CD4-positive, alpha-beta T cell treated with Interleukin-10 for 1 hour (primary cell): ENCODE measurements at places on chromosomes 1 and 21.
A peak's percentile ranks its signal among the peaks of the same experiment; 100 is the strongest.

- no peak for DNase-seq
Measured at GRCh38 chr1:7084232-7084894, 299.1 kb downstream of the CAMTA1 start.

GRCh38 chr1:226497991-226498639 is 50.4 kb upstream of the STUM start:
- no peak for DNase-seq

- DNase-seq, result no peak
Measured at GRCh38 chr1:27931184-27931583, 3.6 kb upstream of the SMPDL3B start.

DNA sequence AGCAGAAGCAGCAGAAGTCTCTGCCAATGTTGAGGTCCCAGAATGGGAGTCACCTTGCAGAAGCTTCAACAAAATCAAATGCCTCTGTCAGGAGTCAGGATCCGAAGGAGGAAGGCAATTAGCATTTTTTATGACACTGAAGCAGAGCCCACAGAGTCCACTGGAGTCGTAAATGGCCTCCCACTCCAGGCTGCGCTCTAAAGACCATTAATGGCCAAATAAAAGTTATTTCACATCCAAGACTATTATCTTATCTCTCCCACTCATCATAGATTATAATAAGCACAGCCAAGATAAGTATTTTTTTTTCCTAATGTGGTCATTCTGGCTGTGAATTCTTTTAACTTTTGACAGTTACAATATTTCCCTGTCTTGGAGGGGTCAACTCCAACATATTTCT is 191.1 kb upstream of the C8B start:
- DNase-seq, result no peak

GRCh38 chr1:42319128-42319851 is 15.7 kb downstream of the FOXJ3 start:
- DNase-seq, result peak; percentile 20

- DNase-seq, result no peak
Measured at GRCh38 chr1:204362984-204363334, 3.2 kb upstream of the PLEKHA6 start.

DNA sequence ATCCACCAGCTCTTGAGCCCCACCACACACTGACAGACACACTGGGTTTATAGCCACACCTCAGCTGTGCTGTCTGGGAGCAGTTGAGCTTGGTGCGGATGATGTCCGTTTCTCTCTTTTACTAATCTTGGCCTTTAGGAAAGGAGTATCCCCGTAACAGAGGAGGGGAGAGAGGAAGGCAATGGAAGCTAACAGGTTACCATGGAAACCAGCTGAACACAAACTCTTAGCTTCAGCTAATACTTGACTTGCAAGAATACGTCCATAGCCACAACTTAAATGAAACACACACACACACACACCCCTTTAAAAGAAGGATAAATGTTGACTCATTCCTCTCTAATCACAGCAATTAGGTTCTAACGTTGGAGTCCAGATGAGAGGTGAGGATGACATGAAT is 28.0 kb upstream of the LRRN2 start:
- DNase-seq, result no peak

DNA sequence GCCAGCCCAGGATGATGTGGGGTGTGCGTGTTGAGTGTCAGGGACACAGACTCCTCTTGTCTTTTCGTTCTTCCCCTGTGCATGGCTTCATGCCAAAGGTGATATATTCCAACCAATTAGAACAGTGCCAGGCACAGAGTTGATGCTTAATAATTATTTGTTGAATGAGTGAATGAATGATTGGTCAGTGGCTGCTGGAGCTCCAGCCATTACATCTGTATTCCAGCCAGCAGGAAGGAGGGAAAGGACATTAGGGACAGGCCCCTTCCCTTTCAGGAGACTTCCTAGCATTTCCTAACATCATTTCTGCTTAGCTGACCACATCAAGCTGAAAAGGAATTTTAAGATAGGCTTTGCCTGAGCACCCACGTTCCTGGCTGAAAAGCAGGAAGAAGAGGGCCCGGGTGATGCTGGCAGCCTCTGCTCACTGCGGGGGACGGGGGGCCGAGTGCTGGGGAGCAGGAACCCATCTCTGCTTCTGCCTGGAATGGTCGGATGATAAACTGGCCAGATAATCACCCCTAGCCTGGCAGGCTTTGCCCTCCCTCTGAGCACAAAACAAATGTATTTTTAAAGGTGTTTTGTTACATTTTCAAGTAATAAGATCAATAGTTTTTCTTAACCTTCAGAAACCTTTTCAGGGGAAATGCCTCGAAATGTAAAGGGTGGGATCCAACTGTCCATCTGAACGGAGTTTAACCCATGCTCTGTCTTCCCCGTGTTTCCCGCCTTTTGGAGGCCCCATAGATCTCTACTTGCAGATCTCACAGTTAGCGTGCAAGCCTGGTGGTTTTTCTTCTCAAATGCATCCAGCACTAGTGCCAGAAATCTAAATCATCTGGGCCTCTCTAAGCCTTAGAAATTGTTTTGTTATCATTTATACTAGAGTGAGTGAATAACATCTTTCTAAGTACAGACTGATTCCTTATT is 39.0 kb downstream of the SLC37A1 start:
- DNase-seq, result no peak

DNA sequence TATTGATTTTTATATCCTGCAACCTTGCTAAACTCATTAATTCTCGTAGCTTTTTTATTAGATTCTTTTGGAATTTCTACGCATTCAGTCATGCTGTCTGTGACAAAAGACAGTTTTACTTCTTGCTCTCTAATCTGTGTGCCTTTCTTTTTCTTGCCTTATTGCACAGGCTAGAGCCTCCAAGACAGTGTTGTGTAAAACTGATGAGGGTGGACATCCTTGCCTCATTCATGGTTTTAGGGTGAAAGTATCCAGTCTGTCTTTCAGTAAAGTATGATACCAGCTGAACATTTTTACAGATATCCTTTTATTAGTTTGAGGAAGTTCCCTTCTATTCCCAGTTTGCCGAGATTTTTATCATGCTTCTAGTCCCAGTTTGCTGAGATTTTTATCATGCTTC is 133.8 kb downstream of the HS2ST1 start:
- no peak for DNase-seq

GRCh38 chr1:41540886-41541591 is 56.6 kb upstream of the EDN2 start:
- DNase-seq, result no peak

- no peak for DNase-seq
Measured at GRCh38 chr1:48031676-48032075, 34.5 kb upstream of the TRABD2B start.

GRCh38 chr1:115251856-115252255 is 86.2 kb downstream of the NGF start:
- DNase-seq, result no peak

GRCh38 chr1:91555821-91556531 is 55.3 kb downstream of the CDC7 start:
- DNase-seq, result peak; percentile 78

- no peak for DNase-seq
Measured at GRCh38 chr1:86138746-86139145, 17.8 kb downstream of the COL24A1 start.

GRCh38 chr1:6935361-6935883 is 150.2 kb downstream of the CAMTA1 start:
- DNase-seq, result no peak

- no peak for DNase-seq
Measured at GRCh38 chr1:34166191-34166624, 1.2 kb upstream of the CSMD2 start.

DNA sequence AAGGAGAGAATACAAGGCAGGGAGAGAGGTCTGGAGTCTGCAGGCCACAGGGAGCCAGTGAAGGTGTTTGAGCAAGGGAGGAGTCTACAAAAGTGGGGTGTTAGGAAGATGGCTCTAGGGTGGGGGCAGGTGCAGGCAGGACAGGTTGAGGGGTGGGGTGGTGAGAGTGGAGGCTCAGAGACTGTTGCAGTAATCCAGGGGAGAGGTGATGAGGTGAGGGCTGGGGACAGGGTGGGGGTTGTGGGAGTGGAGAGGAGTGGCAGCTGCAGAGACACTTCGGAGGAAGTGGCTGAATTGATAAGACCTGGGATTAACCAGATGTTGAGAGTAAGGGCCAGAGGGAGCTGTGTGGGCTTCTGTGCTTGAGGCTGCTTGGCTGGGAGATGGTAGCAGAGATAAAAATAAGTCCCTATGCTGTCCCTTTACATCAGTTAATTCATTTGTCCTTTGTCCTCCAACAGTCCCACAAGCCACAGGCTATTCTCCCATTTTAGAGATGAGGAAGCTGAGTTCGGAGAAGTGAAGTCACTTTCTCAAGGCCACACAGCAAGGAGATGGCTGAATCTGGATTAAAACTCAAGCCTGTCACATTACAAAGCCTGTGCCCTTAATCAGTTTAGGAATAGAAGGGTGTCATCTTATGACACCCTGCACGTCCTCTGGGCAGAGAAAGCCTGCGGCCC is 54.8 kb upstream of the SYNC start:
- DNase-seq, result no peak

DNA sequence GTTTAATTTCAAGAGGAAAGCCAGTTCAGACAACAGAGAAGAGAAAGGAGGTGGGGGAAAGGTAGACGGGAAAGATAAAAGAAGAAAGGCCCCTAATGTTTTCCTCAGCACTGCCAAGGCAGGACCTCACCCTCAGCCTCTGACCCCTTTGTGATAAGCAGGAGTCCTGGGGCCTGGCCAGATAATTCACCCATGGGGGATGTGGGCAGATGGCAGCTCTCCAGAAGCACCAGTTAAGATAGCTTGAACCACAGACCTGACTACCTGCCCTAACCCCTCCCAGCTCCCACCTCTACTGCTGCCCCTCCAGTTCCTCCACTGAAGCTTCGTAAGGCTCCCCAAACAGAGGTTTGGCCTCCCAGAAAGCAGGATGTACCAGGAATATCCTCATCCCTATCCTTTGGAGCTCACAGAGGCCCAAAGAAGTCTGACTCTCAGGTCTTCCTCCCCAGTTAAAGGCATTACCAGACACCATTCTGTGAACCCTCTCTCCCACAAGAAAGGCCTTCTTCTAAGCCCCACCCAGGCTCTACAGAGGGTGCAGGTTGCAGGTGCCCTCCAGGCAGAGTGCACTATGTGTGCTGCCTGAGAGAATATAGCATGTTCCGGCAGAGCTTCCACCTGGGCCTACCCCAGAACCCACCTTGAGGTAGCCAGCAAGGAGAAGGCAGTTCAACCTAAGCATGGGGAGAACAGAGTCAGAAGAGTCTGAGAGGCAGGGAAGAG is 9.2 kb upstream of the SNAPIN start:
- no peak for DNase-seq
